CD4-positive, alpha-beta T cell treated with Interferon alpha-2 for 1 hour (primary cell): ENCODE measurements at places on chromosomes 5 and 9.

GRCh38 chr5:178536541-178537466 is 53.4 kb downstream of the COL23A1 start:
- no peak for DNase-seq

DNA sequence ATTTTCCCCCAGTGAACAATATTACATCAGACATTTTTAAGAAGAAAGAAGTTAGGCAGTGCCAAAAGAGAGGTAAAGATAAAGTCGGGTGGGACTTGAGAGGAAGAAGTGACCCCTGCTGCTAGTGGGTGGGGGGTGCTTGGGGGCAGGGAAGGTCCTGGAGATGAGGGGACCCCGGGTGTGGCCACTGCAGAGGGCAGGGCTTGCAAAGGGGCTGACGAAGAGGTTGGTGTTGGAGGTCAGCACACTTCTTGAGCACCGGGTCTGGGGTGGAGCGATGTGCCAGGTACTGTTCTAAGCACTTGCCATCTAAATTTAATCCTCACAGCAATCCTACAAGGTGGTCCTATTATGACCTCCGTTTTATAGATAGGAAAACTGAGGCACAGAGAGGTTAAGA is 62.0 kb downstream of the AMBP start:
- no peak for DNase-seq

- no peak for DNase-seq
Observed at GRCh38 chr5:115295777-115296123, 704 bp downstream of the CCDC112 start.

DNA sequence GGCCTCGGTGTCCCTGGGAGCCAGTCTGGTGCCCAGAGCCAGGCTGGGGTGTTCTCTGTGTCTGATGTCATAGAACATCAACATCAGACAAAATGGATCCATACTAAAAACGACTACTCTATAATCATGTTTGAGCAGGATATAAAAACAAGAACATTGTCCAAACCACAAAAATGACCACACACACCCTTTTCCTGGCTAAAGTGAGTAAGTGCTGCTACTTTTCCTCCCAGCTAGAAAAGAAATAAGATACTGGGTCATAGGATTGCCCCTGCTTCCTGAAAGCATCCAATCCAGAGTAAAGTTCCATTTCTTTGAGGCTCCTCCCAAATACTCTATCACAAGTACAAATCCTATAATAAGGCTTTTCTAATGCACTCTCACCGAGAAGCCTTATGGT is 19.7 kb upstream of the TRAF1 start:
- no peak for DNase-seq

DNA sequence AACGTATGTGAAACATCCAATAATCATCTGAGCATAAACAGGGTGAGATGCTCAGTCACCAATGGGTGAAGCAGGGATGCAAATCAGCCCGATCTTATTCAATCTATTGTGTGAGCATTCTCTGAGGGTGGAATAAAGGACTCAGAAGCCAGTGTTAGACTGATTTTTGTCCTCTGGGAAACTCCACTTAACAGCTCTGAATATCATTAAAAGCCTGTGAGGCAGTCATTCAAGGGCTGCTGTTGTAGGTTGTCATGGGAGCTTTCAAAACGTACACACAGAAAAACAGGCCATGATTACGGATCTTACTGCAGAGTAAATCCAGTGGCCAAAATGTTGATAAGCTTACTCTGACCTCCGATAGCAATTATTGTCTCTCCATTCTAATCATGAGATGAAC is 266.5 kb upstream of the EFNA5 start:
- DNase-seq = no peak

DNA sequence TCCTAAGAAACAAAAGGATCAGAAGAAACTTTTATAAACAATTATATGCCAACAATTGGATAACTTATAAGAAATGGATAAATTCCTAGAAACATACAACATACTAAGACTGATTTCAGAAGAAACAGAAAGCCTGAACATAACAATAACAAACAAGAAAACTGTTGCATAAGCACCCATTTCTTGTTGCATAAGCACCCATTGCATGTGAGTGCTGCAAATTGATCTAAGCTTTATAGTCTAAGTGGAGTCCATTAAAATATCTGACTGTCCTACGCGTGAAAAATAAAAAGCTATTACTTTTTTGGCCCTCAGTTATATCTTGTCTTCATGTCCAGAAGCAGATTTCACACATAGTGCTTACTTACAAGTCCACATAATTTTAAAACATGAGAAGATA is 19.3 kb downstream of the TYRP1 start:
- no peak for DNase-seq

GRCh38 chr5:150234576-150235499 is 45.0 kb downstream of the SLC6A7 start:
- no peak for DNase-seq

DNA sequence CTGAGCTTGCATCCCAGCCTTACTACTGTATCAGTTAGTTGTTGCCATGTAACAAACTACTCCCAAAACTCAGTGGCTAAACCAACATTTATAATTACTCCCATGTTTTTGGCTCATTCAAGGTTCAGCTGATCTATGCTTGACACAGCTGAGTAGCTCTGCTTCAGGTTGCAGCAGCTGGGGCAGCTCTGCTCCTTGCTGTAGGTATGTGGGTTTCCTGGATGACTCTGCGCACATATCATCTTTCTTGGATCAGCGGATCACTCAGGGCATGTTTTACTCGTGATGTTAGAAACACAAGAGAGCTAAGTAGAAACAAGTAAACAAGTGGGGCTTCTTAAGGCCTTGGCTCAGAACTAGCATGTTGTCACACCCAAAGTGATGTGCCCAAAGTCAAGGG is 15.1 kb downstream of the TEK start:
- no peak for DNase-seq
